ENCODE measurements at places on chromosomes 11 and 22. TPM values are rescaled to one million over a fixed set of nuclear protein-coding genes. Genes with fewer than 3 reads are reported as not detected.

DNA sequence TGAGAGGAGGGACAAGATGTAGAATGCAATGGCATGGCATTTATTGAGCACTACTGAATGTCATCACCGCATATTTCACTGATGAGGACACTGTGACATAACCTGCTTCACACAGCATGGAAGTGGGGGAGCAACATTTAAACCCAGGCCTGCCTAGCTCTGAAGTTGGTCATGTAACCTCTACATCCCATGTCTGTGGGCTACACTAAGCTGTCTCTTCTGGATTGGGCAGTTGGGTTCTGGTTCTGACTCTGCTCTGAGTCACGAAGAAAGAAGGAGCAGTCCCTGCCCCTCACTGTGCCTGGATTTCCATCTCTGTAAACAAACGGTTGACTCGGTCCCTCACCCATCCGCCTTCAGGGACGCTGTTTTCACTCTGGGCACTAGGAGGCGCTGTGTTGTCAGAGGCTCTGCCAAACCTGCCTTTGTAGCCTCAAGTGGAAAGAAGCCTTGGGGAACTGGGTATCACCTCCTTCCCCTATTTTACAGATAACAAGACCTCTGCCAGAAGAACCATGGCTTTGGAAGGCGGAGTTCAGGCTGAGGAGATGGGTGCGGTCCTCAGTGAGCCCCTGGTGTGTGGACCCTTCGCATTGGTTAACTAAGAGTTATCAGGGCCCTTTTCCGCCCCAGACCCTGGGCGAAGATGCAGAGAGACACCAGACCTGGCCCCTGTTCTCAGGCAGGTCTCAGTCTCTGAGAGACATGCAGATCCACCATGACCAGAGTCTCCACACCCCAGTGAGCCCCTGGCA, 12.7 kb upstream of the ARHGEF17 start:
- DNase-seq: peak; percentile 97
- H3K4me3 ChIP-seq: no peak overlapping the region
- H3K27me3 ChIP-seq: no peaks in the 10 kb centered on the region
- no peaks in the 10 kb centered on the region for H3K36me3 ChIP-seq

- H3K27ac ChIP-seq: no peak overlapping the region
- no peak overlapping the region for H3K4me3 ChIP-seq
- no peaks in the 10 kb centered on the region for H3K27me3 ChIP-seq
- H3K36me3 ChIP-seq: no peaks in the 10 kb centered on the region
- H3K4me1 ChIP-seq: peaks cover 18% of the 10 kb centered on the region
Observed at GRCh38 chr22:23529166-23530103, 50.7 kb downstream of the IGLL1 start.

DNA sequence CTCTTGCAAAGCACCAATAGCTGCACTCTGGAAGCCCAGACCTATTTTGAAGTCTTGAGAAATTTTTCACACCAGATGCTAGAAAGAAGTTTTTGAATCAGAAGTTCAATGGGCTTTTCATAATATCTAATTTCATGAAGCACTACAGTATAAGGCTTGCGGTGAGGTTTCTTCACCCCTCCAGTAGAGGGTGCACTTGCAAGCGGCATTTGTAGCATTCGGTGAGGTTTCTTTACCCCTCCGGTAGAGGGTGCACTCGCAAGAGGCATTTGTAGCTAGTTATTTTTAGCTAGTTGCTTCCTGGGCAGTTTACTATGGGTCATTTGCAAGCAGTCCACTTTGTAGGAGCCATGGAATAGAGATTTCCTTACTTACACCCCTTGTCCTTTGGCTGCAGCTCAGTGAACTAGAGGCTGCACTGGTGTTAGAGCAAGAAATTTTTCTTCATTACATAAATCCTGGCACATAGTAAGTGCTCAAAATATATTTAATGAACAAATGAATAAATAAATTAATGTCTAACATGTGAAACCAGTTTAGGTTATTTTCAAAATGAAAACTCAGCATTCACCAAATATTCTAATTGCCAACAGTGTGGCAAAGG, 7.8 kb upstream of the NOX4 start:
- H3K4me1 ChIP-seq: no peaks in the 10 kb centered on the region
- DNase-seq: no peak
- H3K36me3 ChIP-seq: no peaks in the 10 kb centered on the region
- H3K4me3 ChIP-seq: no peak overlapping the region

DNA sequence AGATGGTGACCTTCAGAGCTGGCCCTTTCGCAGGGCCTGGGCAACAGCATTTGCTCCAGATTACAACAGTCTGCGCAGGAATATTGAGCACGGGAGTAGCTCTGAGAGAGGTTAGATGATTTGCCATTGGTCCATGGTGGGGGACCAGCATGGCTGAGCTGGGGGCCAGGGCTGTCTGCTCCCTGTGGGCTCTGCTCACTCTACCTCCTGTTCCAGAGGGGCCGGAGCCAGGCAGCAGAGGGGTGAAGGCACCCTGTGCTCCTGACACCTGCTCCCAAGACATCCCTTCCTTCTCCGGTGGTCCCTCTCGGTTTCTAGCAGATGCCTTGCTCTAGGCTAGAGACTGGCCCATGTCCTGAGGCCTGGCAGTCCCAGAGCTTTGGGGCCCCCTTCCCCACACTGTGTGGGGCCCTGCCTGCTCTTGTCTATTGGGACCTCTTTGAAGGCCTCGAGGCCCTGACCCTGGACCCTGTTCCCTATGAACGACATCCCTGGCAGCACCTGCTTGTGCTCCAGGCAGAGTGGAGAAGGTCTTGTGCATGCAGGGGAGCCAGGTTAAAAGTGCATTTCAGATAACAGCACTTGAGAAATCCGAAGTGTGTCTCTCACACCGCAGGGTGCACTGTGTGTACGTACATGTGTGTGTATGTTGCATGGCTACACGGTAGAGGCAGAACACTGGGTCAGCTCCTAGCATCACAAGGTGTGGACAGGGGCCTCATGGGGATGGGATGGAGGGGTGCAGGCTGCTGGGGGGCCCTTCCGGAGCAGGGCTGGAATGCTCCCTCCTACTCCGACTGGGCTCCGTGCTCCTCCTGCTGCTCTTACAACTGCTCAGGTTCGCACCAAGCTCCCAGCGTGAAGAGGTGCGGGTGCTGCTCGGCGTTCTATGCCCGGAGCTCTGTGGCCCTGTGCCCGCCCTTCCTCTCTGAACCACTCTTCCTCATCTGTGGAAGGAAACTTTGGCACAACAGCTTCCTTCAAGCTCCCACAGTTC, 123.3 kb upstream of the B3GAT1 start:
- DNase-seq: peak; percentile 26
- H3K4me1 ChIP-seq: no peaks in the 10 kb centered on the region
- peaks cover 61% of the 10 kb centered on the region for H3K27me3 ChIP-seq
- H3K4me3 ChIP-seq: no peak overlapping the region

DNA sequence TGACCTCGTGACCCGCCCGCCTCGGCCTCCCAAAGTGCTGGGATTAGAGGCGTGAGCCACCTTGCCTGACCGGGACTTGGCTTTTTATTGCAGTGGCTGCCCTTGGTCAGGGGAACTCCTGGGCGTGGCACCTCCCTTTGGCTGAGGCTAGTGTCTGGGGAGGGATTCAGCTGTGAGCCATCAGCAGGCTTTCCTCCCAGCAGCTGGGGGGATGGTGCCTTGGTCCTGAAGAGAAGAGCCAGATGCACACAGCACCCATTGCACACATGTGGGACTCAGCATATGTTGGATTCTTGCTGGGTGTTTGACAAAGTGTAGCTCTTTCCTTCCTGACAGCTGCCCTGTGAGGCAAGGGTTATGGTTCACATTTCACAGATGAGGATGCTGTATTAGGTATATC, 8.4 kb downstream of the CYTH4 start:
- no peak for DNase-seq
- H3K4me3 ChIP-seq: no peak overlapping the region
- no peaks in the 10 kb centered on the region for H3K27me3 ChIP-seq
- no peak overlapping the region for H3K27ac ChIP-seq

- no peaks in the 10 kb centered on the region for H3K36me3 ChIP-seq
- DNase-seq: peak; percentile 72
- H3K4me1 ChIP-seq: no peaks in the 10 kb centered on the region
- H3K27me3 ChIP-seq: no peaks in the 10 kb centered on the region
- H3K4me3 ChIP-seq: no peak overlapping the region
Observed at GRCh38 chr11:96486890-96487611, 97.2 kb downstream of the JRKL start.

DNA sequence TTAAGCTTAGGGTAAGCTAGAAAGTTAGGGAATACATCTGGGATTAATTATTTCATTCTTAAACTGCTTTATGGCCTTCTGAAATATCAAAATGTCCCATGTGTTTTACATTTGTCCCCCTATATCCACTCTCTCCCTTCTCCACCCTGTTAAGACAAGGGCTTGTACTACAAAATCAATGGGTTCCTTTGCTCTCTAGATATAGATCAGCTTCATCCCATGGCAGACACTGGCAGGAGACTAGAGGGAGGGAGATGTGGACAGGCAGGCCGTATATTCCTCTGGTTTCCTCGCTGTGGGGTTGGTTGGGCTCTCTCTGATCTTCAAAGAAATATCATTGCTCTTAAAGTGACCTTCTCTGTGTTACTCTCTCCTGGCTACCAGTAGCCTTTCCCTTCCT, 1281.0 kb downstream of the LRRC4C start:
- no peaks in the 10 kb centered on the region for H3K4me1 ChIP-seq
- no peaks in the 10 kb centered on the region for H3K36me3 ChIP-seq
- no peaks in the 10 kb centered on the region for H3K27me3 ChIP-seq
- no peak overlapping the region for H3K4me3 ChIP-seq
- H3K27ac ChIP-seq: no peak overlapping the region
- no peak for DNase-seq

GRCh38 chr22:33766091-33766490, 154.2 kb downstream of the LARGE1 start:
- no peaks in the 10 kb centered on the region for H3K27me3 ChIP-seq
- no peak for DNase-seq
- no peaks in the 10 kb centered on the region for H3K4me1 ChIP-seq
- no peaks in the 10 kb centered on the region for H3K36me3 ChIP-seq

DNA sequence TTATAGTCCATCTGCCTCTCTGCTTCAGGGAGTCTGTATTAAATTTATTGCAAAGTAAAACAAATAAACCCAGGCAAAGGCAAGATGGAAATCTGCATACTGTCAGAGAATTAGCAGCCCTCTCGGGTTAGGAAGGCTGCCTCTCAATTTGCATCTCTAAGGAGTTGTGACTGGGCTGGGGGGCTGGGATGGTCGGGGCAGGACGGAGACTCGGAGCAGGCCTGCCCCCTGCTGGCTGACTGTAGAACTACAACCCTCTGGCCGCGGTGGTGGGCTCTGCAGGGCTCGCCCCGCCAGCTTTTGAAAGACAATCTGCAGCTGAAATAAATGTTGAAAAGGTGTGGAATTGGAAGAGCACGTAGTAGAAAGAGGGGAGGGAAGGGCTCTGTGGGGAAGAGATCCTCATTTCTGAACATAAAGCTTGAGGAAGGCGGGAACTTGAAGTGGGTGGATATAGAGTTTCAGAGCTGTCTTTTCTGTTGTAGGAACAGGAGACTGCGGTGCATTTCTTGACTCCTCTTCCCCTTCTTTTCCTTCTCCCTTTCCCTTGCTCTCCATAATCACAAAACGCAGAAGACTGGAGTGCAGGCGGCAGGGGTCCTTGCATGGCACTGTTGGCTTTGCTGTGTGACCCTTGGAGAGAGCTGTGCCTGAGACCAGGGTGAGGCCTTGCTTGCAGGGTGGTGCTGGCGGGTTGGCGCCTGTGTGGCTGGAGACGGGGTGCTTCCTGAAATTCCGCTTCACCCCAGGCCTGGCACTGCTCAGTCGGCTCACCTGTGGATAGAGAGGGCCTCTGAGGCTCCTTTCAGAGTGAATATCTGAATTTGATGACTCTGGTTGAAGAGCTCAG, 22.6 kb upstream of the PKNOX2 start:
- peaks cover 7% of the 10 kb centered on the region for H3K4me1 ChIP-seq
- no peak overlapping the region for H3K27ac ChIP-seq
- peak; percentile 96 for DNase-seq
- H3K27me3 ChIP-seq: no peaks in the 10 kb centered on the region
- H3K4me3 ChIP-seq: no peak overlapping the region

DNA sequence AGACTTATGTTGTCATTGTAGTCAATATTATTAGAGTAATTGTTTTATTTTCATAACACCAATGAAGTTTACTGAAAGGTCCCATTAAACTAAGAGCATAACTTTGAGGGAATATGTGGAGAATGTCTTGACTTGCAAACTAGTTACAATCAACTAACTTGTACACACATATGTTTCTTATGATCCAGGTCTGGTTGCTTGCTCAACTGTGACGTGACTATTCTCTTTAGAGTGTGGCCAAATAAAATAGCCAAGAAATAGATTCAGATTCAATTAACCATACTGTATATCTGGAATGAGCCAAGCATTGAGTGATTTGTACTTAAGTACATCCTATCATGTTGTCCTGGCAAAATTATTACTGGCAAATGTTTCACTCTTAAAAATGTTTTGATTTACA, 101.7 kb downstream of the METTL15 start:
- peaks cover 7% of the 10 kb centered on the region for H3K36me3 ChIP-seq
- H3K4me1 ChIP-seq: no peaks in the 10 kb centered on the region
- H3K4me3 ChIP-seq: no peak overlapping the region
- no peak overlapping the region for H3K27ac ChIP-seq

DNA sequence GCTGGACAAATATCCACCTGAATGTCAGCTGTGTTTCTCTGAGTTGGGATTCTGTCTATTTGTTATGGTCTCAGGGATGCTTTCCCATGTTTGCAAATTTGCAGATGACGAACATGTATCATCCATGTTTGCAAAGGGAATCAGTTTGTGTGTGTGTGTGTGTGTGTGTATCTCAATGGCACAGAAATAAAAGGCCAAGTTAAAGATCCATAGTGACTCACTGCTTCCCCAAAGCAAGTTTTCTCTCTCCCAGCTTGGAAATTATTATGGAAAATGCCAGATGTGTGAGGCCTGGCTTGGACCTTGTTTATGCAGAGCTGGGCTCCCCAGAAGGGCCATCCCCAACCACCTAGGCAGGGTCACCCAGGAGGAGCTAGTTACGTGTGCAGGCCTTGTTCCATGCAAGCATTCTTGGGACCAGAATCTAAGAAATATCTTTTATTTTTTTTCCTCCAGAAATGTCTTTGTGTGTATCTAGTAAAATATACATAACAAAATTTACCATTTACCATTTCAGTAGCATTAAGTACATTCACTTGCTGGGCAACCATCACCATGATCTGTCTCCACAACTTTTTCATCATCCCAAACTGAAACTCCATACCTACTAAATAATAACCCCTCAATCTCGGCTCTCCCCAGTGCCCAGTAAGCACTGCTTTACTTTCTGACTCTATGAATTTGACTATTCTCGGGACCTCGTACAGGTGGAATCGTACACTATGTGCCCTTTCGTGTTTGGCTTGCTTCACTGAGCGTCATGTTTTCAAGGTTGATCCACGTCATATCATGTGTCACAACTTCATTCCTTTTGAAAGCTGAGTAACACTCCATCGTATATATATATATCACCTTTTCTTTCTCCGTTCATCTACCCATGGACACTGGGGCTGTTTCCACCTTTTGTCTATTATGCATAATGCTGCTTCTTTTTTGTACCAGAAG, 56.6 kb upstream of the WNT7B start:
- peaks cover 3% of the 10 kb centered on the region for H3K4me1 ChIP-seq
- peak; percentile 26 for DNase-seq
- H3K4me3 ChIP-seq: no peak overlapping the region
- no peak overlapping the region for H3K27ac ChIP-seq
- no peaks in the 10 kb centered on the region for H3K36me3 ChIP-seq

- H3K36me3 ChIP-seq: peaks cover 36% of the 10 kb centered on the region
- no peaks in the 10 kb centered on the region for H3K4me1 ChIP-seq
- peaks cover 56% of the 10 kb centered on the region for H3K27me3 ChIP-seq
- H3K27ac ChIP-seq: no peak overlapping the region
Observed at GRCh38 chr11:72239849-72240460, 4.0 kb downstream of the PHOX2A start.

Gene TTC36
- total RNA-seq: 0.61 TPM

Gene C22orf15
- 1.6 TPM for total RNA-seq

Gene PHF21B
- total RNA-seq: 49.2 TPM

Gene TMEM86A
- 7.8 TPM for total RNA-seq

Gene PNPLA3
- 52.6 TPM for total RNA-seq

Gene NNMT
- total RNA-seq: not detected
